Left ventricle myocardium inferior (tissue), 1 donor: ENCODE measurements at places on chromosomes 7 and 10.

GRCh38 chr10:72337039-72337629, 17.6 kb downstream of the DNAJB12 start:
- peaks cover 68% of the 10 kb centered on the region for H3K4me1 ChIP-seq
- H3K4me3 ChIP-seq, result peak overlapping the region; percentile 10
- no peaks in the 10 kb centered on the region for H3K27me3 ChIP-seq
- H3K27ac ChIP-seq, result peak overlapping the region; percentile 95
- H3K36me3 ChIP-seq, result peaks cover 52% of the 10 kb centered on the region
- peak; percentile 88 for DNase-seq

- no peak for DNase-seq
- H3K36me3 ChIP-seq, result no peaks in the 10 kb centered on the region
- no peaks in the 10 kb centered on the region for H3K27me3 ChIP-seq
Measured at GRCh38 chr7:28469562-28469961, 57.2 kb downstream of the CREB5 start.

- no peak for DNase-seq
- H3K4me1 ChIP-seq, result peaks cover 6% of the 10 kb centered on the region
- H3K4me3 ChIP-seq, result peak overlapping the region; percentile 60
- H3K36me3 ChIP-seq, result no peaks in the 10 kb centered on the region
- H3K27ac ChIP-seq, result peak overlapping the region; percentile 54
- peaks cover 96% of the 10 kb centered on the region for H3K27me3 ChIP-seq
Measured at GRCh38 chr7:50305583-50306493, 1.3 kb downstream of the IKZF1 start.

GRCh38 chr7:16589881-16590280, 55.7 kb downstream of the ANKMY2 start:
- peaks cover 16% of the 10 kb centered on the region for H3K4me1 ChIP-seq
- H3K36me3 ChIP-seq, result no peaks in the 10 kb centered on the region
- no peak overlapping the region for H3K4me3 ChIP-seq
- DNase-seq, result no peak

GRCh38 chr10:123863721-123864482, 27.7 kb downstream of the CPXM2 start:
- H3K4me1 ChIP-seq, result no peaks in the 10 kb centered on the region
- H3K27me3 ChIP-seq, result peaks cover 51% of the 10 kb centered on the region
- DNase-seq, result no peak
- no peak overlapping the region for H3K4me3 ChIP-seq
- no peaks in the 10 kb centered on the region for H3K36me3 ChIP-seq

- H3K27ac ChIP-seq, result no peak overlapping the region
- H3K36me3 ChIP-seq, result no peaks in the 10 kb centered on the region
- peak; percentile 49 for DNase-seq
- peaks cover 23% of the 10 kb centered on the region for H3K4me1 ChIP-seq
Measured at GRCh38 chr10:69801094-69801433, 642 bp upstream of the COL13A1 start.

- H3K27ac ChIP-seq, result no peak overlapping the region
- H3K4me3 ChIP-seq, result no peak overlapping the region
- H3K36me3 ChIP-seq, result no peaks in the 10 kb centered on the region
Measured at GRCh38 chr7:20229646-20230500, 12.7 kb upstream of the MACC1 start.

- H3K4me1 ChIP-seq, result no peaks in the 10 kb centered on the region
- H3K27ac ChIP-seq, result no peak overlapping the region
- no peak for DNase-seq
- H3K4me3 ChIP-seq, result no peak overlapping the region
- no peaks in the 10 kb centered on the region for H3K36me3 ChIP-seq
- H3K27me3 ChIP-seq, result peaks cover 75% of the 10 kb centered on the region
Measured at GRCh38 chr10:123777881-123778280, 111.7 kb downstream of the GPR26 start.

- no peaks in the 10 kb centered on the region for H3K36me3 ChIP-seq
- no peak for DNase-seq
- no peaks in the 10 kb centered on the region for H3K27me3 ChIP-seq
- no peak overlapping the region for H3K4me3 ChIP-seq
- H3K4me1 ChIP-seq, result peaks cover 25% of the 10 kb centered on the region
- H3K27ac ChIP-seq, result no peak overlapping the region
Measured at GRCh38 chr7:55107946-55108345, 89.1 kb downstream of the EGFR start.

DNA sequence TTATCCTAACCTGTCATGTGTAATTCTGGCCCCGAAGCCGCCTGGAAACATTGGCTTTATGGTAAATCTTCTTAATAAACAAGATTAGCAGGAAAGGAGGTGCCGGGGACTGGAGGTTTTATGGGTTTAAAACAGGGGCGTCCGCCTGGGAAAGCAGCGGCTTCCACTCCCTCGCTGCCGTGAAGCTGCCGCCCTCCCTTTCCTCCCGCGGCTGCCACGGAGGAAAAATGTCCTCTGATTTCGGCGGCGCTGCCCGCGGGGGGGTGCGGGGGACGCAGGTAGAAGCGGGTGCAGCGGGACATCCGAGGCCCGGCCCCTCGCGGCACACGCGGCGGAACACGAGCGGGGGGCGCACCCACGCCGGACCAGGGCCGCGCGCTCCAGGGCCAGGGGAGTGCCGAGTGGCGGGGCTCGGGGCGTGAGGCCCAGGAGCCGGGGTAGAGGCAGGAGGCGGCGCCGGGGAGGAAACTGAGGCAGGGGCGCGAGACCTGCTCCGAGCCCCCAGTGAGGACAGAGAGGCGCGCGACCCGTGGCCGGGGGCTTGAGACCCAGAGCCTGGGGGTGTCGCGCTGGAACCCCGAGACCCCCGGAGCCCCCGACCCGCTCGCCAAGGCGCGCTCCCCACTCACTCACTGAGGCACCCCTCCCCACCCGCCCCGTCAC, 993 bp downstream of the PTPRN2 start:
- peaks cover 70% of the 10 kb centered on the region for H3K27me3 ChIP-seq
- peaks cover 26% of the 10 kb centered on the region for H3K4me1 ChIP-seq
- DNase-seq, result no peak
- no peak overlapping the region for H3K27ac ChIP-seq
- no peaks in the 10 kb centered on the region for H3K36me3 ChIP-seq

GRCh38 chr7:55022002-55022985, 3.5 kb downstream of the EGFR start:
- no peaks in the 10 kb centered on the region for H3K36me3 ChIP-seq
- peaks cover 52% of the 10 kb centered on the region for H3K4me1 ChIP-seq
- DNase-seq, result no peak
- H3K27me3 ChIP-seq, result peaks cover 31% of the 10 kb centered on the region
- H3K4me3 ChIP-seq, result peak overlapping the region; percentile 85

DNA sequence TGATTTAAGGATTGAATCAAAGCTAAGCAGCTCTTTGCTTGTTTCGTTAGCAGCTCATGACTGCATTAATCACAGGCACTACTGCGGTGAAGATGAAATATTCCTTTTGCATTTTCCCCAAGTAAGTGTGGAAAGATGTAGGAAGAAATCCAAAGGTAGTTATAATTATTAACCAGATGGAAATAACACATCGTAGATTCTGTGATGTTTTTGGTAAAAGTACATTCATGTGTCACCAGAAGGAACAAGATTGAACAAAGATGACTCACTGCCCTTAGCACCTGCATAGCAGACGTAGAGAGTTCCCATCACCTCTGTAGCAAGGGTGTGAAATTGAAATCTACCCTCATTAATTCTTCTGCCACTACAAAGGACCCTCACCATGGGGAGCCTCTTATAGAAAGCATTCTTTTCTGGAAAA, 37.1 kb downstream of the SMURF1 start:
- no peaks in the 10 kb centered on the region for H3K36me3 ChIP-seq
- H3K4me3 ChIP-seq, result no peak overlapping the region
- DNase-seq, result no peak

DNA sequence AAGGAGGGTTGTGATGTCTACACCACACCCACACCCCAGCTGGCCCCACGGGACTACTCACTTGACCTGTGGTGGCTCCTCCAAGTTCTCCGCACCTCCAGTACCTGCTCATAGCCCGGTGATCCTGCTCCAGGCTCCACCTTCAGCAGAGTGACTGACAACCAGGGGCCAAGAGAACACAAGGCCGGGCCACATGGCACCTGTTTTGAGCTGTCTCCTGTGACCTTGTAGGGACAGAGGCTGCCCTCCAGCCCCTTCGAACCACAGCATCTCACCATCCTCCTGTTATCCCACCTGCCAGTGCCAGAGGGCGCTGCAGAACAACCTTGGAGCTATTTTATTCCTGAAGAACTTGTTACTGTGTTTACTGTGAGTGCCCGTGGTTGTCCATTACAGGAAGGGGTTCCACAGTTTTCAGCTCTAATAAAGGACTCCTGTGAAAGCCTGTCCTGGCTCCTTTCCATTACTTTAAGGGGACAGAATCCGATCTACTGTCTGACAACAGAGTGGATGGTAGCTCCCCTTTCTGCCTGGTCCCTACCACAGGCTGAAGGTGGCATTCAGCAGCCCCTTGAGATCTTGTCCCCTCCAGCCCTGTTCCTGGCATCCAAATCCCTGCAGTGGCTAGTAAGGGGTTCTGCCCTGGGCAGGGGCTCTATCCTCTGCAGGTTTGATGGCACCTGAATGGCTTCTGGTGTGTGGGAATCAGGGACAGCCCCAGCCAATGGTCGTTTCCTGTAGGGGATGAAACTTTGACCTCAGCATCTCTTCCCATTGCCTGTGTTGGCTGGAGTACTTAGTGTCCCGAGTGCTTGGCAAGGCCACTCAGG, 50.8 kb downstream of the C10orf120 start:
- H3K27ac ChIP-seq, result no peak overlapping the region
- peaks cover 5% of the 10 kb centered on the region for H3K4me1 ChIP-seq
- peaks cover 22% of the 10 kb centered on the region for H3K27me3 ChIP-seq
- no peaks in the 10 kb centered on the region for H3K36me3 ChIP-seq

- peaks cover 85% of the 10 kb centered on the region for H3K4me1 ChIP-seq
- peak overlapping the region; percentile 69 for H3K4me3 ChIP-seq
- peak overlapping the region; percentile 88 for H3K27ac ChIP-seq
- DNase-seq, result peak; percentile 44
- no peaks in the 10 kb centered on the region for H3K27me3 ChIP-seq
Measured at GRCh38 chr7:1054438-1054837, 10.1 kb downstream of the GPR146 start.

DNA sequence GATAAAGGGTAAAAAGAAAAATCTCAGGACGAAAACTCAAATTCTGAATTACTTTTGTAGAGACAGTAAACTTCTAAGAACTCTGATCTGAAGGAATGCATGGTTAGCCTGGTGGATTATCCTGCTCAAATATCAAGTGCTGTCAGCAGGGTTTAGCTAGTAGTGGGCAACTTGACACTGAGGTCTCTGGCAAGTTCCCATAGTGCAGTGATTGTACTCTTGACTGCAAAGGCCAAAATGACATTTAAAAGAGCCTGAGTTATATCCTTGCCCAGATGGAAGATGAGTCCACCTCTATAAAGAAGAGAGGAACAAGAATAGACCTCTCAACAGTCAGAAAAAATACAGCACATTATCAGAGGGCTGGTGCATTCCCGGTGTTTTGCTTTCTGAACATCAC, 304.5 kb upstream of the IMMP2L start:
- no peak overlapping the region for H3K4me3 ChIP-seq
- H3K4me1 ChIP-seq, result peaks cover 26% of the 10 kb centered on the region
- no peak for DNase-seq
- H3K27me3 ChIP-seq, result no peaks in the 10 kb centered on the region
- peaks cover 48% of the 10 kb centered on the region for H3K36me3 ChIP-seq

DNA sequence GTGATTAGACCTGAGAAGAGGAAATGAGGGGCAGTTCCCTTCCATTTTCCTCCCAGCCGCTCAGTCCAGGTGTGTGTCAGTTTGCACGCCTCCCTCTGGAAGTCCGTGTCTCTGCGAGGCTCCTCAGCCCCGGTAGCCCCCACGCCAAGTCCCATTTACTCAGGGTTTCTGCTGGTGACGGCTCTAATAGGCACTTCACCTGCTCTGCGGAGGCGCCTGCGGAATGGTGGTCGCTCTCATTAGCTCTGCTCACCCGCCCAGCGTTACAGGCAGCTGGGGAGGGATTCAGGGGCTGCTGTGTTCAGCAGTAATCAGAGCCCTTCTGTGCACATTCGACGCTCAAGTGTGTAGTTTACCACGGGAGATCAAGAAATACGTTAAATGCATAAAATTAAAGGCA, 179.9 kb downstream of the MGMT start:
- no peaks in the 10 kb centered on the region for H3K36me3 ChIP-seq
- no peak for DNase-seq
- no peak overlapping the region for H3K4me3 ChIP-seq
- H3K27me3 ChIP-seq, result no peaks in the 10 kb centered on the region
- no peak overlapping the region for H3K27ac ChIP-seq

GRCh38 chr10:79933961-79934360, 14.9 kb downstream of the SFTPD start:
- H3K36me3 ChIP-seq, result peaks cover 7% of the 10 kb centered on the region
- peaks cover 4% of the 10 kb centered on the region for H3K4me1 ChIP-seq
- no peak overlapping the region for H3K27ac ChIP-seq
- no peak for DNase-seq
- H3K27me3 ChIP-seq, result no peaks in the 10 kb centered on the region
- H3K4me3 ChIP-seq, result no peak overlapping the region

DNA sequence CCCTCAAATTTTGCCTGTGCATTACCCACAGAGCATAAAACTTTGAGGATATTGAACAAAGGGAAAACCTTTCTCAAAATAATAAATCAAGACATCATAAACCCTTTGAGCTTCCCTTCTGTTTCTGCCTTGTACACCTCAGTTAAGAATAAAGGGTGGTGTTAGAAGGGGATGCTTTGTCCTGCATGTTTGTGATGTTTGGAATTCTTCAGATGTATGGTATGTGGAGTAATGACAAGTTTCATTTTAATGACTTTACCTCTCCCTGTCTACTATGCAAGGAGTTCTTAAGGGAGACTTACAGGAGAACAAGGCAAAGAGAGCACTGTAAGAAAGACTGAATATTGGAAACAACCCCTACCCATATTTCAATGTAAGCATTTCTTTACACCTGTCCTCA, 99.2 kb downstream of the HECW1 start:
- H3K4me3 ChIP-seq, result no peak overlapping the region
- H3K4me1 ChIP-seq, result no peaks in the 10 kb centered on the region
- peaks cover 40% of the 10 kb centered on the region for H3K27me3 ChIP-seq
- H3K27ac ChIP-seq, result no peak overlapping the region
- H3K36me3 ChIP-seq, result no peaks in the 10 kb centered on the region

GRCh38 chr10:94358480-94358879, 4.3 kb downstream of the NOC3L start:
- peaks cover 60% of the 10 kb centered on the region for H3K36me3 ChIP-seq
- DNase-seq, result no peak
- no peak overlapping the region for H3K27ac ChIP-seq
- no peaks in the 10 kb centered on the region for H3K27me3 ChIP-seq

GRCh38 chr10:124279298-124279697, 139.4 kb downstream of the OAT start:
- H3K4me1 ChIP-seq, result no peaks in the 10 kb centered on the region
- no peak overlapping the region for H3K4me3 ChIP-seq
- H3K36me3 ChIP-seq, result no peaks in the 10 kb centered on the region
- H3K27me3 ChIP-seq, result peaks cover 10% of the 10 kb centered on the region
- H3K27ac ChIP-seq, result no peak overlapping the region
- no peak for DNase-seq

- no peak for DNase-seq
- H3K4me3 ChIP-seq, result no peak overlapping the region
- peaks cover 13% of the 10 kb centered on the region for H3K4me1 ChIP-seq
- H3K36me3 ChIP-seq, result no peaks in the 10 kb centered on the region
Measured at GRCh38 chr10:124101351-124101750, 8.0 kb upstream of the CHST15 start.

GRCh38 chr10:65950075-65950474, 975.8 kb upstream of the LRRTM3 start:
- H3K27me3 ChIP-seq, result no peaks in the 10 kb centered on the region
- no peaks in the 10 kb centered on the region for H3K36me3 ChIP-seq
- H3K4me3 ChIP-seq, result no peak overlapping the region
- no peak overlapping the region for H3K27ac ChIP-seq
- H3K4me1 ChIP-seq, result no peaks in the 10 kb centered on the region
- no peak for DNase-seq

GRCh38 chr10:58662314-58662713, 149.6 kb downstream of the BICC1 start:
- H3K36me3 ChIP-seq, result no peaks in the 10 kb centered on the region
- no peak for DNase-seq
- no peaks in the 10 kb centered on the region for H3K27me3 ChIP-seq
- no peak overlapping the region for H3K27ac ChIP-seq
- no peak overlapping the region for H3K4me3 ChIP-seq
